ENCODE measurements at places on chromosomes 4 and X. TPM values are rescaled to one million over a fixed set of nuclear protein-coding genes. Genes with fewer than 3 reads are reported as not detected.

DNA sequence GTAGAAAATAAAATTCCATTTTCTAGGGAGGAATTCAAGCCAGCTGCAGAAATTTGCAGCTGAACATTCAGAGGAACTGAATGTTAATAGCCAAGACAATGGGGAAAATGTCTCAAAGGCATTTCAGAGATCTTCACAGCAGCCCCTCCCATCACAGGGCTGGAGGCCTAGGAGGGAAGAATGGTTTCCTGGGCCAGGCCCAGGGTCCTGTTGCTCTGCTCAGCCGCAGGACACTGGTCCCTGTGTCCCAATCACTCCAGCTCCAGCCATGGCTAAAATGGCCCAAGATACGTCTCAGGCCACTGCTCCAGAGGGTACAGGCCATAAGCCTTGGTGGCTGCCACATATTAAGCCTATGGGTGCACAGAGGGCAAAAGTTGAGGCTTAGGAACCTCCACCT lies 20.4 kb downstream of the FAM13A start:
- DNase-seq, result no peak

DNA sequence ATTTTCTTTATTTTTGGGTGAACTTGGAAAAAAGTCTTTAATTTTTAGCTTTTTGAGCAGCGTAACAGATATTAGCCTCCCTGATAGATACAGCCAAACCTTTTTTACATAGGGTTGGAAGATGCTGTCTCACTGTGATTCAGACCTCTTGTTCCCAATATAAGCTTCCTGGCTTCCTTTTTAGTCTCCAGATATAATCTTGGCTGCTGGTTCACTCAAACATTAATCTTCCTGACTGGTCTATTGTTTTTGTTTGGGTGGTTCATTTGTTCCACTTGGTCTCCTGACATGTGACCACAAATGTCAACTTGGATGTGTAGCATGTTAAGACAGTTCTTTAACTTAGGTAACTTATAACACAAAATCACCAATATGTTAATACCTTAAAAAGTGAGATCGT lies 23.0 kb downstream of the RPA4 start:
- no peak for DNase-seq

DNA sequence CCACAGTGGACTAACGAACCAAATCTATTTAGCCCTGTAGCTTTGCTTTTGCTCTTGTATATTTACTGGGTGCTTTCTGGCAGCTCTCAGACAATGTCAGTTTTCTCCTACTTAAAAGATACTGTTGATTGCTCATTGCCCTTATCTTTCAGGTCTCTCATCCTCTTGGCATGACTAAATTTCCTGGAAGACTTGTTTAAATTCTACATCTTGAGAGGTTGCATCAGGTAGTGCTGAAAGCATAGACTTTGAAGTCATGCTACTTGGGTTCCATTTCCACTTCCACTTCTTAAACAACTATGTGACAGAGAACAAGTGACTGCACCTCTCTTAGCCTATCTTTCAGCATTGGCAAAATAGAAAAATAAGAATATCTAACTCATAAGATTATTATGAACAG lies 8.4 kb downstream of the TDO2 start:
- DNase-seq, result no peak

GRCh38 chr4:2855584-2855983 lies 11.9 kb downstream of the ADD1 start:
- DNase-seq, result no peak

DNA sequence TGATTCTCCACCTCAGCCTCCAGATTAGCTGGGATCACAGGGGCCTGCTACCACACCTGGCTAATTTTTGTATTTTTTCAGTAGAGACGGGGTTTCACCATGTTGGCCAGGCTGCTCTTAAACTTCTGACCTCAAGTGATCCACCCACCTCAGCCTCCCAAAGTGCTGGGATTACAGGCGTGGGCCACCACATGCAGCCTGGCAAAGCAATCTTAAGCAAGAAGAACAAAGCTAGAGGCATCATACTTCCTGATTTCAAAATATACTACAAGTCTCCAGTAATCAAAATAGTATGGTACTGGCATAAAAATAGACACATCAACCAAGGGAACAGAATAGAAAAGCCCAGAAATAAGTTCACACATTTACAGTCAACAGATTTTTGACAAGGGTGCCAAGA lies 12.8 kb upstream of the F8A1 start:
- DNase-seq, result no peak

DNA sequence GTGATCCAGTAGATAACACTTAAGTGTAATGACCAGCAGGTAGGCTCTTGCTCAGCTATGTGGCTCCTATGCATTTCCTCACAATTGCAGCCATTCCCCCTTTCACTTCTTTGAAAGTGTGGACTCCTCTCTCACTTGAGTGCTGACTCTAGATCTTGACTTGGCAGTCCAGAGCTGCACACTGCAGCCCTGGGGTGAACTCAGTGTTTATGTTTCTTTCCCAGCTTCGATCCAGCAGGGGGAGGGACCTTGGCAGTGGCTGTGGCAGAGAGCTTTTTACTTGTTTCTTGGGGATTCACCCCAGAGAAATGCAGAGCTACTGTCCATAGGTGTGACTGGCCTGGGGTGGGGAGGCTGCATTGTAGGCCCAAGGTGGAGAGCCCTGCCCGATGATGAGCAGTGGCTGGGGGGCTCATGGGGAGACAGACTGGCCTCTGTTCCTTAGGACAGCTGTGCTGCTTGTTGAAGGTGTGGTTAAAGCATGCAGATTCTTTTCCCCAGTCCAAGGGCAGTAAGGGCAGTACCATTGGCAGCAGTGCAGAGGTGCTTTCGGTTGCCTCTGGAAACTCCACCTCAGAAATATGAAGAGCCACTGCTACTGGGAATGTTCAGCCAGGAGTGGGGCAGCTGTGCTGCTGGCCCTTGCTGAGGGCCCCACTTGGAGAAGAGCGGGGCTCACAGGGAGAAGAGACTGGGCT lies 134.7 kb downstream of the SH3BGRL start:
- no peak for DNase-seq

DNA sequence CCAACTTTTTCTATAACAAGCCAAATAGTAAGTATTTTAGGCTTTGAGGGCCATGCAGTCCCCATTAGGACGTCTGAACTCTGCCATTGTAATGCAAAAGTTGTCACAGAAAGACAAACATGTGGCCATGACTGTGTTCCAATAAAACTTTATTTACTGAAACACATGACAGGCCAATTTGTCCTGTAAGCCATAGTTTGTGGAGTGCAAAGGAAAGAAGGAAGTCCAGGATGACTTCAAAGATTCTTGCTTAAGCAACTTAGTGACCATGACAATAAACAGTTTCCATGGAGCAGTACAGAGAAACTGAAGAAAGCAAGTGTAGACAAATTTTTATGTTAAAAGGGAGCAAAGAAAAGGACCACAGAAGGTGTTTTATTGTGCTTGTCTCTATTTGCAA lies 35.0 kb upstream of the MYOZ2 start:
- no peak for DNase-seq

- no peak for DNase-seq
Measured at GRCh38 chrX:153598541-153599191, at the start of gene CCNQ. Gene CCNQ (minus strand): TSS chrX:153599139. CDS start chrX:153599073, 66 bp downstream.

- no peak for DNase-seq
Measured at GRCh38 chr4:11399461-11399971, 29.2 kb downstream of the HS3ST1 start.

DNA sequence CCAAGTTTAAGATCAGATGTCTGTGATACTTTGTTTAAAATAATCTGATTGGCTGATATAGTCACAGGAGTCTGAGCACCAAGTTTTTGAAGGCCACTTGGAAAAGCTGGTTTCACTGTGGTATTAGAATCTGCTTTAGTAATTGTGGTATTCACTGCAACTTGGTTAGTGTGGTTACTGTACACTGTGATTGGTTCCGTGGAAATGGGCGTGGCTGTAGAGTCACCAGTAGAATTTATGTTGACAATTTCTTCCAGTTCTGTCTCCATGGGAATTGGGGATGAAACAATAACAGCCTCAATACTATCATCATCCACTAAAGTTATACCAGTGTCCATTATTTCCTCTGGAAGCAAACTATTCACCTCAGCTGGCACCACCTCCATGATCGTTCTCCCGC lies 26.2 kb downstream of the LIN54 start:
- no peak for DNase-seq

DNA sequence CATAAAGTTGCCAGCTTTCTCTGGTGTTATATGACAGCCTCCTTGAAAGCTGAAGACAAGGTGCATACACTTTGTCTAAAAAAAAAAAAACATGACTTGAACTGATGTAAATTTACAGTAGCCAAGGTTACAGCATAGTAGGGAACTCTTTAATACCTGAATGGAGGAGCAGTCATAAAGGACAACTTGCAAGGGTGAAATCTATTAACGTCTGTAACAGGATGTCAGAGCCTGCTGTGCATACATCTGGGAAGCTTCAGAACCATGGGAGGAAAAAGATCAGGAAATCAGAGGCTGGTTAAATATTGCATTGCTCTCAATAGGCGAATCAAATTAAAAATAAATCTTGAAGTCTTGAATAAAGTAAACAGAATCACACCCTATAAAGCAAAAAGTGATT lies 484.0 kb upstream of the CTSO start:
- DNase-seq, result no peak

- no peak for DNase-seq
Measured at GRCh38 chr4:126762663-126763247, 870.0 kb upstream of the INTU start.

GRCh38 chrX:150692831-150693724 lies at the start of gene MTMR1:
Gene MTMR1 (plus strand): TSS chrX:150693396. CDS start chrX:150693531, 135 bp downstream.
- DNase-seq, result no peak

DNA sequence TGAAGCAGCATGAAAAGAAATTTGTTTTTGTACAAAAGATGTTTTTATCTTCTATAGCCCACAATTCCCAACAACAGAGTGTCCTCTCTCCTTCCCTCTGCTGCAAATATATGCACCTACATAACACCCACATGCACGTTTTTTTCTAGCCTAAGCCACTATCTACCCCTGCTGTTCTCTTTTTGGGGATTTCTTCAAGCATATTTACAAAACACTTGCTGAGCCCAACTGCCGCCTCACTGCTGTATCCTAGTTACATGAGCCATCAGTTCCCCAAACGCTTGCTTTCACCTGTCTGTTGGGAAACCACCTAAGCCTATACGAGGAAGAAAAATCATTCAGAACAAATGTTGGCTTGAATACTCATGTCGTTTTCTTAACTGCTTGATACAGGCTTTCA lies 127.2 kb downstream of the CHRNA9 start:
- DNase-seq, result no peak

GRCh38 chr4:37662861-37663390 lies 23.2 kb downstream of the RELL1 start:
- DNase-seq, result no peak

DNA sequence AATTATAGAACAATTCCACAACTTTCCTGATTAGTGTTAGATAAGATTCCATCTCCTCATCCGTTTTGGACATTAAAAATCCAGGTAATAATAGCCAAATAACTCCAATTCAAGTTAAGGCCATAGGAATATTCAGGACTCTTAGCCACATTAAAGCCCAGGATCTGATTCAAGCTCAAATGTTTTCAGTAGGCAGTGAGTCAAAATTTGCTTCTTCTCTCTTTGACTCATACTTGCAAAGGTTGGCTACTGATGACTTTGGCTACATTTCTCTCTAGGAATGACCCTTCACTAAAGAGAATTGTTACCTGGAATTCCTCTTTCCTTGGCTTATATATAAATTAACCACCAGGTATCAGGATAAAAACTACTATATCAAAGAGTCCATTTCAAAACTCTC lies 354.9 kb upstream of the HS3ST1 start:
- no peak for DNase-seq

GRCh38 chr4:67687636-67688035 lies 13.3 kb downstream of the UBA6 start:
- DNase-seq, result no peak

GRCh38 chr4:125315576-125316400 lies 1.0 kb downstream of the FAT4 start:
- DNase-seq, result no peak

GRCh38 chr4:145440292-145441007 lies 41.2 kb upstream of the SMAD1 start:
- DNase-seq, result no peak

DNA sequence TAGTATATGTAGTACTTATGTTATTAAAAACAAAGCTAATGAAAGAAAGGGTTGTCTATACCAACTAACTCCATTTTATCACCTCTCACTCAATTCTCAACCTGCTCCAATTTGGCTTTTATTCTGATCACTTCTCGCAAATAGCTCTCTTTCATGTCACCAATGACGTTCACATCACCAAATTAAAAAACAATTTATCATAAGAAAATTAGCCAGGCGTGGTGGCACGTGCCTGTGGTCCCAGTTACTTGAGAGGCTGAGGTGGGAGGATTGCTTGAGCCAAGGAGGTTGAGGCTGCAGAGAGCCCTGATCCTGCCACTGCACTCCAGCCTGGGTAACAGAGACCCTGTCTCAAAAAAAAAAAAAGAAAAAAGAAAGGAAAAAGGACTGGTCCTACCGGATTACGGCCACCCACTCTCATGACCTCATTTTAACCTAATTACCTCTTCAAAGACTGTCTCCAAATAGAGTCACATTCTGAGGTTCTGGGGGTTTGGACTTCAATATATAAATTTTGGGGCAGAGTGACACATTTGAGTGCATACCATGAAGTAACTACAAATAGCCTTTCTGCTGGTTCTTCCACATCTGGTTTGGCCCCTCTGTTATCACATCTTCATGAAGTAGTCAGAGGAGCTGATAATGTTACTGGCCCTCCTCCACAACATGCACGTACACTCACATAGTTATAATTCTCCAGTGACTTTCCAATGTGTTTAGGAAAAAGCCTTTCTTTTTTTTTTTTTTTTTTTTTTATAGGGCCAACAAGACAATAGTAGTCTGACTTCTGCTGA lies 15.8 kb upstream of the RBMX start:
- DNase-seq, result no peak

DNA sequence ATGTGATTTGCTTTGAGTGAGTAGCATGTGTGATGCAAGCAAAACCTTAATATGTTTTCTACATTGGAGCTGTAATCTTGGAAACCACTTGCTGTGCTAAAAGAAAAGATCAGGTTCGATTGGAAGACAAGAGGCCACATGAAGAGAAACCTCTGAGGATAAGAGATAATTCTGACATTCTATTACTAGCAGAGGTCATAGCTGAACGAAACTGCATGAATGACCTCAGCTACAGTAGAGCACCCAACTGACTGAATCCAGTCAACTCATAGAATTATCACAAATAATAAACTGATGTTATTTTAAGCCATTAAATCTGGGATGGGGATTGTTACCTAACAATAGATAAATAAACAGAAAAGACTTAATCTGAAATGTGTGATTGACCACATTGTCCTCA lies 147.1 kb downstream of the CAMK2D start:
- no peak for DNase-seq

- DNase-seq, result no peak
Measured at GRCh38 chr4:3639613-3640586, 107.7 kb upstream of the LRPAP1 start.

DNA sequence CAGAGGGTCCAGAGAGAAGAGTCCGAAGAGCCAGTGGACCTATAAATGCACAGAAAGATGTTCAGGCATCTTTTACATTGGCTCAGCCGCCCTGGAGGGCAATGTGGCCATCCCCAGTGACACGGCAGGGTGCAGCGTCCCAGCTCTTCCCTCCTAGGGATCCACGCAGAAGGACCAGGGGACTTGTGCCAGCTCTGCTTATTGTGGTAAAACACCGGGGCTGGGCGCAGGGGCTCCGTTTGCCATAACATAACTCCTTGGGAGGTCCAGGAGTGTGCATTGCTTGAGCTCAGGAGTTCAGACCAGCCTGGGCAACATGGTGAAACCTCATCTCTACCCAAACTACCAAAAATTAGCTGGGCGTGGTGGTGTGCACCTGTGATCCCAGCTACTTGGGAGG lies 70.2 kb downstream of the CPZ start:
- no peak for DNase-seq

The SLC6A14 gene
- 0.15 TPM for polyA plus RNA-seq

The GLUD2 gene
- polyA plus RNA-seq, result 5.1 TPM

The BEX2 gene
- 78.4 TPM for polyA plus RNA-seq

The CPZ gene
- 19.4 TPM for polyA plus RNA-seq

The FGB gene
- 122 TPM for polyA plus RNA-seq
